ENCODE measurements at places on chromosomes 11 and 22. TPM values are rescaled to one million over a fixed set of nuclear protein-coding genes. Genes with fewer than 3 reads are reported as not detected.

GRCh38 chr11:19723572-19724342 is 11.1 kb downstream of the NAV2 start:
- no peak for DNase-seq

DNA sequence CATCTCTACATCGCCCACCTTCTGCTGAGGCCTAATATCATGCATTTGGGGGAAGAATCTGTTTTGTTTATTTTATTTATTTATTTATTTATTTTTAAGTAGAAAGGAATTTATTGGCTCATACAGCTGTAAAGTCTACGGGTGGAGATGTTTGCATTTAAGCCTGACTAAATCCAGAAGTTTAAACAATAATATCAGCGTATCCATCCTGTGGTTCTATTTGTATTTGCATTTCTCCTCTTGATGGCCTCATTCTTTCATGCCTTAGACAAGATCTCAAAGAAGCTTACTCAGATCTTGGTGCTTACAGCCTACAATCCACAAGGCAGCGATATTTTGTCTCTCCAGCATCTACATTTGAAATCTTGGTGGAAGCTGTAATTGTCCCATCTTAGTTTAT is 67.1 kb upstream of the CARD18 start:
- no peak for DNase-seq

The ADAMTS15 gene
- polyA plus RNA-seq: 65.7 TPM

The DRD4 gene
- 5.4 TPM for polyA plus RNA-seq

DNA sequence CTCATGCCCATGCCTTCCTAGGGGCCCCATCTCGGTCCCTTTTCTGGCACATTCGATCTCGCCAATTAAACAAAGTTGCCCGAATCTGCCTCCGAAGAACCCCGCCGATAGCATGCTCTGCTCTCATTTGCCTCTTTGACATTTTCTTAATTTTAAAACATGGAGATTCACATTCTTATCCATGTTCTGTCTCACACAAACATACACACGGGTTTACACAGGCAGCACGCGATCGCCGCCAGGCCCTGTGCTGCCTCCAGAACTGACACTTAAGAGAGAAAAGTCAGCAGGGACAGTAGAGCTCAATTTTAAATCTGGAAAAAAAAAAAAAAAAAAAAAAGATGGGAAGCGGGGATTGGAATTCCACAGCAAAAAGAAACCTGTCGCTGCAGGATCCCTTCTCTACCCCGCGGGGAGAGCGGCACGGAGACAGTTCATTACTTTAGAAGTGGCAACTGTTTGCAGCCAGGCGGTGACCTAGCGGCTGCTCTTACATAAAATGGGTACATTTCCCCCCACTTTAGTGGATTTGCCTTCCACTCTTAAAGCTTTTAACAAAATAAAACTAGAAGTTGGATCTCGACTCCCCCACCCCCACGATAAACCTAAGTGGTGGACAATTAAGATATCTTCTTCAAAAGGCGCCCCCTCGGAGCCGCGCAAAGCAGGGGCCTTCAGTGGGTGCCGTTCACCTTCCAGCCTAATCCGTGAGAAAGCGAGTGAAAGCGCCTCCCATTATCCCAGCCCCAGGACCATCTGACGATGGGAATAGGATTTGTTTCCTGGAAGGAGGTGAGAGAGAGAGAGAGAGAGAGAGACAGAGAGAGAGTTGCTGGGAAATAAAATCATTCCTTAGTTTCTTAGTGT is 13.7 kb downstream of the PAX6 start:
- no peak for DNase-seq

DNA sequence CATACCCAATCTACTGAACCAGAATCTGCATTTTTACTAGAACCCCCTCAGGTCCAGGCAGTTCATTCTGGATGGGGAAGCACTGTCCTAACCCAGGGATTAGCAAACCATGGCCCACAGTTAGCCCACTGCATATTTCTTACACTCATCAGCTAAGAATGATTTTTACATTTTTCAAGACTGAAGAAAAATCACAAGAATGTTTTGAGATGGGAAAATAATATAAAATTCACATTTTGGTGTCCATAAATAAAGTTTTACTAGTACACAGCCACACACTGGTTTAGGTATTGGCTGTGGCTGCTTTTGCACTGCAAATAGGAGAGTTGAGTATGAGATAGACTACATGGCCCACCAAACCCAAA is 59.4 kb downstream of the PPFIBP2 start:
- DNase-seq: no peak

- no peak for DNase-seq
Measured at GRCh38 chr22:36340621-36341020, 47.1 kb downstream of the MYH9 start.

DNA sequence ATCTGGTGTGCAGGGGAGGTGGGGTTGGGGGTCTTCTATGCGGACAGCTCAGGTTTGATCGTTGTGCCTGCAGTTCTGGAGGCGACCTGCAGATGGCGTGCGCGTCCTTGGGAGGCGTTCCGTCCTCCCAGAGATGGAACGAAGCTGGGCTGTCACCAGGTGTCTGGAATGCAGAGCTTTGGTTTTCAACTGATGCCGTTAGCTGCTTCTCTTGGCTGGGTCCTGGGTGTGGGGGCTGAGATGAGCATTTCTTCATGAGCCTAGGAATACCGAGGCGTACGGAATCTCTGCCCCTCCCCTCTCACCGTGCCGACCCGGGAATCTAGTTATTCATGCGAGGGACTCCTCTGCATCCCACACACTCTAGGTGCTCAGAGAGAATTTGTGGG is 98.6 kb downstream of the CEP164 start:
- peak; percentile 58 for DNase-seq

DNA sequence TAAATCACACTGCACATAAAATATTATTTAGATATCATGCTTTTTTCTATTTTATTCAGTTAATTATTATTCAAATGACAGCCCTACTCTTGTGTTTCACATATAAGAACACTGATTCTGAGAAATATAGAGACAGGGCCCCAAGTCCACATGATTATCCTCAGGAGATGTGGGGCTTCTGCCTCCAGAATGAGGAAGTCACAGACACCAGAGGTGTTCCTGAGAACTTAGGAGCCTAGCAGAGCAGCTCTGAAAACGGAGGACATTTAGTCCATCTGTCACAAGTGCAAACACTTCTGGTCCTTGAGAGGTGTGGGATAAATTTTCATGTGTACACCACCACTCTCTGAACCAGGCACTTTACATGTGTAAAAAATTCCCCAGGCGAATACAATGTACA is 26.2 kb downstream of the TRIM66 start:
- no peak for DNase-seq

- DNase-seq: peak; percentile 9
Measured at GRCh38 chr22:30158744-30159500, 78.7 kb downstream of the HORMAD2 start.

DNA sequence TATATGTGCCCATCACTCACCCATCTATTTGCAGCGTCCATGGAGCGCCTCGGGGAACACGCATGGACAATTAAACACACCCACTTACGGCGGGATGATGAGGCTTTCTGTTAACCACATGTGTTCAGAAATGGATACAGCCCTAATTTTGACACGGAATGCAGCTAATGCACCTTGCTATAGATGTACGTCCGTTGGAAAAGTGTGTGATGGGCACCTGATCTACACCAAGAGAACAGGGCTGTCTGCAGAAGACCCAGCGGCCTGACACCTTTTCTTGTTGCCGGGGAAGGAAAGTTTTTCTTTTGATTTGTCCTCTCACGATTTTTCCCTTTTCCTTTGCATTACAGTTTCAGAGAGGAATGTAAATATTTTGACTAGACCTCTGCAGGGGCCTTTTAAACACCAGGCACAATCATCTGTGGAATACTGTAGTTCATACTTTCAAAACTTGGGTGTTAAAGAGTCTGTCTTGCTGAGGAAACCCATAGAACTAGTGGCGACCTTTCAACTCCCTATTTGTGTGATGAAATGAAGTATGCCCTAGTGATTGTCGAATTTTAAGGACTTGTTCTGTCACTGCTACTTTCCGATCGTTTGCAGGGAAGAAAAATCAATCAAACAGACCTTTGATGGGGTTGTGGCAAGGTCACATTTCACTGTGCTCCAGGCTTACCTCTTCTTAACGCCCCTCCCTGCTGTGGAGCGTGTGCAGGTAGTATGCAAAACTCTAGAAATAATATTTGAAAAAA is 16.5 kb upstream of the PAX6 start:
- DNase-seq: no peak

DNA sequence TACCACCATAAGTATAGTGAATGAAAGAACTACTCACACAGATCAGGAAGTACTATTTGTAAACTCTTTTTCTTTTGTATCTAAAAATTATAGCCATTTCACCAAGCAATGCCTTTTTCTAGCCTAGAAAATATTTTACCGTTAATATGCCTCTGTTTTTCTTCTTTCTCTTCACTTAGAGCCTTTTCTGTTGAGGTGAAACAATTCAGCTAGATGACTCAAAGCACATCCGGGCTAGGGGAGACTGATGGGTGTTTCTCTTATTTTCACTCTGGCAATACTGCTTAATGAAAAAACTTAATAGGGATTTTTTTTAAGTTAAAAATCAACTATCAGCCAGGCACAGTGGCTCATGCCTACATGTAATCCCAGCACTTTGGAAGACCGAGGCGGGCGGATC is 93.3 kb downstream of the SGSM3 start:
- no peak for DNase-seq

The C22orf42 gene
- not detected for polyA plus RNA-seq

DNA sequence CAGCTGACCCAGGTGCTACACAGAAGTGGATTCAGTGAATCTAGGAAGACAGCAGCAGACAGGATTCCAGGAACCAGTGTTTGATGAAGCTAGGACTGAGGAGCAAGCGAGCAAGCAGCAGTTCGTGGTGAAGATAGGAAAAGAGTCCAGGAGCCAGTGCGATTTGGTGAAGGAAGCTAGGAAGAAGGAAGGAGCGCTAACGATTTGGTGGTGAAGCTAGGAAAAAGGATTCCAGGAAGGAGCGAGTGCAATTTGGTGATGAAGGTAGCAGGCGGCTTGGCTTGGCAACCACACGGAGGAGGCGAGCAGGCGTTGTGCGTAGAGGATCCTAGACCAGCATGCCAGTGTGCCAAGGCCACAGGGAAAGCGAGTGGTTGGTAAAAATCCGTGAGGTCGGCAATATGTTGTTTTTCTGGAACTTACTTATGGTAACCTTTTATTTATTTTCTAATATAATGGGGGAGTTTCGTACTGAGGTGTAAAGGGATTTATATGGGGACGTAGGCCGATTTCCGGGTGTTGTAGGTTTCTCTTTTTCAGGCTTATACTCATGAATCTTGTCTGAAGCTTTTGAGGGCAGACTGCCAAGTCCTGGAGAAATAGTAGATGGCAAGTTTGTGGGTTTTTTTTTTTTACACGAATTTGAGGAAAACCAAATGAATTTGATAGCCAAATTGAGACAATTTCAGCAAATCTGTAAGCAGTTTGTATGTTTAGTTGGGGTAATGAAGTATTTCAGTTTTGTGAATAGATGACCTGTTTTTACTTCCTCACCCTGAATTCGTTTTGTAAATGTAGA is 1.7 kb downstream of the MALAT1 start:
- DNase-seq: no peak

The OR51D1 gene
- not detected for polyA plus RNA-seq

The SPTBN2 gene
- 56.2 TPM for polyA plus RNA-seq

The GAL3ST3 gene
- 6.4 TPM for polyA plus RNA-seq

DNA sequence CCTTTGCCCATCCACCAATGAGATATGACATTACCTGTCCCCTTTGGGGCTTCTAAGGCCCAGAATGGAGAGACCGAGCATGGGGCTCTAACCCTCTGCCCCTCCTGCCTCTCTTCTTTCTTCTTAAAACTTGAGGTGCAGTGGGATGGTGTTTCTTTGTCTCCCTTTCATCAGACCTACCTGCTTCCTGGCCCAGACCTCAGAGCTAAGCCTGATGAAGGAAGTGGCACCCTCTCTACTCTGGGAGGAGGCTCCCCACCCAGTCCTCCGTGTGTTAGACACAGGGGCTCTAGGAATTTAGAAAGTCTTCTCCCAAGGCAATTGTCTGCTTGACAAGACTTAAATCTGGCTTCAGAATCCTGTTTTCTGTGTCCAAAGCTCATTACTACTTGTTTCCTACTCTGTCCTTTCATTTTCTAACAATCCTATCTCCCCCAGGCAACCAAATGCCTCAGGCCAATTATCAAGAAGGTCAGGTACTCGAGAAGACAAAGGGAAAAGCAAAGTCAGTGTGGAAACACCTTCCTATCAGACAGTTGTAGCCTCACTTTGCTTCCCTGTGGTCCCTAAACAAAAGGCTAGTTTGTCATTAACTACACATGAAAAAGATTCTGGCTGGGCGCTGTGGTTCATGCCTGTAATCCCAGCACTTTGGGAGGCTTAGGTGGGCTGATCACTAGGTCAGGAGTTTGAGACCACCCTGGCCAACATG is 20.3 kb upstream of the PARVA start:
- no peak for DNase-seq

GRCh38 chr11:26936109-26936508 is 57.8 kb upstream of the FIBIN start:
- no peak for DNase-seq

GRCh38 chr11:83278351-83278750 is 7.8 kb downstream of the CCDC90B start:
- no peak for DNase-seq

GRCh38 chr11:76642341-76642740 is 28.2 kb downstream of the LRRC32 start:
- no peak for DNase-seq

The THY1 gene
- 70.5 TPM for polyA plus RNA-seq

DNA sequence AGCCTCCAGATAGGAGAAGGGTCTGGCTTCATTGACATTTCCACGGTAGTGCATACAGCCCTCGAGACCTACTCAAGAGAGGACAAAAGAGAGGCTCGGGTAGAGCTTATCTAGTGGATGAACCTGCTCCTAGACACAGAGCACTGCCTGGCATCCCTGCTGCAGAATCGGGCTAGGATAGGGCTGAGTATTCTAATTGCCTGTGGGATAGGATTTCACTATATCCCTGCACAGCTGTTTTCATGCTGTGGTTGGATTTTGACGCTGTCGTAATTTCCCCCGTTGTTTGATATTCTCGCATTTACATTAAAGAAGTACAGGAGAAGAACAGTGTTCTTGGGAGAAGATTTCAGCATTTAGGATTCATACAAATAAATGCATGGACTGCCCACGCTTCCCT is 107.8 kb downstream of the KIRREL3 start:
- DNase-seq: no peak

DNA sequence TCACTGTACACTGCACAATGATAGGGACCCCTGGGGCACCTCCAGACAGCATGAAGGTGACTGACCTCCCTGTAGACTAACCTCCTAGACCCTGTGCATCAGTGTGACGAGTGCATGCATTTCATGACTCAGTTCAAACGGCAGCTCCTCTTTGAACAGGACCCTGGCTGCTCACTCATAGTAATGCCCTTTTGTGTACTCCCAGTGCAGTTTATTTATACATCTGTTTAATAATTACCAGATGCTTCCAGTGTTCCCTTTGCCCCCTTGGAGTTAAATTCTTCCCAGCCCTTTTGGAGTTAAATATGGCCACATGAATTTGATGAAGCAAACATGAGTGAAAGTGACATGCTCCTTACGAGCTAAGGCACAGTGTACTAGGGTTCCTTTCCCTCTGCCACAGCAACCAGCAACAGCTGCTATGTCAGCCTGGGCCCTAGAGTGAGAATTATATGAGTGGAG is 72.4 kb downstream of the PANX1 start:
- peak; percentile 27 for DNase-seq

DNA sequence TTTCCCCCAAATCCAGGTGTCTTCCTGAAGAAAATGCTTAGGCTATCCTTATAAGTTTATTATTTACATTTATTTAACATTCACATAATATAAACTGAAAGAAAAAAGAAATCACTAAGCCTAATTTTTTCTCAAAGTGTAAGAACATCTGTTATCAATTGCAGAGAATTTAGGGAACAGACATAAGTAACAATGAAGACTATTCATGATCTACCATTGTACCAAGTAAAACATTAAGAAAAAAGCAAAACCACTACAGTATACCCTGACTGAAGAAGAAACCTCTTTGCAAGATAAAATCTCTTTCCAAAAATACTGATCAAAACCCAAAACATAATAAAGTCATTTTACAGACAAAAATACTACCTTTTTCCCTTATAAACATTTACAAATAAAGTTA is 60.5 kb downstream of the NUP98 start:
- DNase-seq: no peak

Data from renal pelvis (tissue), 12 donors.